Activated naive CD4-positive, alpha-beta T cell treated with anti-CD3 and anti-CD28 coated beads for 36 hours (primary cell): ENCODE measurements at places on chromosomes 1 and 21.

GRCh38 chr1:234014208-234014607, 109.7 kb downstream of the SLC35F3 start:
- no peaks in the 10 kb centered on the region for H3K4me1 ChIP-seq
- H3K27me3 ChIP-seq = peaks cover 15% of the 10 kb centered on the region
- H3K36me3 ChIP-seq = no peaks in the 10 kb centered on the region
- H3K27ac ChIP-seq = no peak overlapping the region

DNA sequence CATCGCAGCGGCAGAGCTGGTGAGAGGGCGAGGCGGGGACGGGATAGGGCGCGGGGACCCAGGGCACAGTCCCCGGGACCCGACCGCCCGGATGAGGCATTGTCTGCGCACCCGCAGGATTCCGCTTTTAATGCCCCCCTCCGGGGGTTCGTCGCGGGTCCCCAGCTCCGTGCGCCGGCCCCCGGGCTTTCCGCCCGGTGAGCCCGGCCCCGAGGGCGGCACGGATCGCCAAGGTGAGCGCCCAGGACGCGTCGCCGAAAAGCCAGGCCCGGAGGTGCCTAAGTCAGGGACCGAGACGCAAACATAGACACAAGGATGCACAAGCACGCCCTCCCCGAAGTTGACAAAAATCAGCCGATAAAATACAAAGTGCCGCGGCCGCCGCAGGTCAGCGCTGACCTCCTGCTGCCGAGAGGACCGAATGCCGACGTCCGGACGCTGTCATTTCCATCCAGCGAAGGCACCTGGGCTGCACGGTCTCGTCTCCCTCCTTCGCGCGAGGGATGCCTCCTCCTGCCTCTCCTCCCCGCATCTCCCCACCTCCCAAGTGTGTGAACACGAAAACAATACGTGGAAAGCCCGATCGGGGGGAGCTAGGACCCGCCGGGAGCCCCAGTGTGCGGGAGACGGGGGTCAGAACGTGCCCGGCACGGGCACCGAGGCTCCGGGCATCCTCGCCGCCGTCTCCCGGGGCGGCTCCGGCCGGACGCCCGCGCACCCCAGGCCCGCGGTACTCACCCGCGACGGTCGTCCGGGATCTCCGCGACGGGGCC, 101.1 kb upstream of the SOD1 start:
- H3K27me3 ChIP-seq = peaks cover 23% of the 10 kb centered on the region
- H3K36me3 ChIP-seq = peaks cover 4% of the 10 kb centered on the region
- peak overlapping the region; percentile 82 for H3K4me3 ChIP-seq

DNA sequence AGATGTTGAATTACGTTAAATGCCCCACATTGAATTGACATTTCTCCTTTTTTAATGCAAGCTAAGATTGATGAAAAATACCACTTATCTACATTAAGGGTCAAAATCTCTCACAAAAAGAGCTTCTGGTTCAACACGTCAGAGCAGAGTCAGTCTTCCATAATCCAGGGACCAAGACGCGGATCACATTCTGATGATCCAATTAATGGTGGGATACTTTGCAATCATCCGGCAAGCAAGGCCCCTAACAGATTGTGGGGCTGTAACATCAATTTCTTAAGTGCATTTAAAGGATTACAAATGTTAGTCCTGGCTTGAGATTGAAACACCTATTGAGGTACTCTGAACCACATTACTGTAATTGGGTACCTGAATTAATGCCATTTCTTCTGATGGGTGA, 120.2 kb upstream of the ESRRG start:
- no peaks in the 10 kb centered on the region for H3K36me3 ChIP-seq
- H3K27ac ChIP-seq = no peak overlapping the region
- no peak overlapping the region for H3K4me3 ChIP-seq
- no peaks in the 10 kb centered on the region for H3K27me3 ChIP-seq
- H3K4me1 ChIP-seq = no peaks in the 10 kb centered on the region

DNA sequence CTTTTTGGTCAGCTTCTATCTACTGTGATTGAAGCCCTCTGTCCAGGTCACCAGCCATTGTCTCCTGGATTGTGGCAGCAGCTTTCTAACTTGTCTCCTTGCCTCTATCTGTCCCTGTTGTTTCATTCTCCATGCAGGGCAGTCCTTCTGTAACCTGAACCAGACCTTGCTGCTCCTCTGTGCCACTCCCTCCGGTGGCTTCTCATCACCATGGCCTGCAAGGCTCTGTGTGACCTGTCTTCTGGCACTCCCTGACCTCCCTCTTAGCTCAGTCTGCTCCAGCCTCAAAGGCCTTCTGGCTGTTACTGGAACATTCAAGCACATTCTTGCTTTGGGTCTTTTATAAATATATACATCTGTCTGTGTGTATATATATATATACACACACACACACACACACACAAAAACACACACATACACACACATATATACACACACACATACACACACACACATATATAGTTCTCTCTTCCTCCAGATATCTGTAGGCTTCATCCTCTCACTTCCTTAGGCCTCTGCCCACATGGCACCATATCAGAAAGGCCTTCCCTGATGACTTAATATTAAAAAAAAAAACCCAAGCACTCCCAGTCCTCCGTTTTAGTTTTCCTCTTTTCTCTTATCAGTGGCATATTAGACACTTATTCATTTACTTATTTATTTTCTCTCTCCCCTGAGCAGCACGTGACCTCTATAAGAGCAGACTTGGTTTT, 21.2 kb upstream of the JUN start:
- no peak overlapping the region for H3K4me3 ChIP-seq
- peaks cover 11% of the 10 kb centered on the region for H3K4me1 ChIP-seq
- DNase-seq = no peak
- H3K36me3 ChIP-seq = peaks cover 4% of the 10 kb centered on the region
- no peak overlapping the region for H3K27ac ChIP-seq
- H3K27me3 ChIP-seq = no peaks in the 10 kb centered on the region

DNA sequence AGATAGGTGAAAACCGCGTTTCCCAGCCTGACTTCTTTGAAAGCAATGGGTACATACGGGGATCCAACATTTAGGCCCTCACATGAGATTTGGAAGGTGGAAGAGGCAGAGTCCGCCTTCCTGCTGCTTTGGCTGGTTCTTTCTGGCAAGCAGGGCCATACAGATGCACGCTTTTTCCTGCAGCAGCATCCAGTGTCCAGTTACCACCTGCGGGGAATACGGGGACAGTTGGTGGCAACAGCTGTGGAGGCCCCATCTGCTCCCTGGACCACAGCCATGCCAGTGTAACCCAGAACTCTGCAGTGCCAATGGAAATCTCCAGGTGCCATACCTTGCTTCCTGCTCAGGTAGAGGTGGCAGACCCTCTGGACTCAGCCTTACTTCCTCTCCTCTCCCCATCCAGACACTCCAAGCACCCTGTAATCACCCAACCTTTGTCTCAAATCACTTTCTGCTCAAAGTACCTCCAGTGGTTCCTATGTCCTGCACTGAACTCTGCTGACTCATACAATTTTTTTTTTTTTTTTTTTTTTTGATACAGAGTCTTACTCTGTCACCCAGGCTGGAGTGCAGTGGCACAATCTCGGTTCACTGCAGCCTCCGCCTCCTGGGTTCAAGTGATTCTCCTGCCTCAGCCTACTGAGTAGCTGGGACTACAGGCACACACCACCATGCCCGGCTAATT, 68.3 kb downstream of the SLC16A1 start:
- H3K36me3 ChIP-seq = no peaks in the 10 kb centered on the region
- no peaks in the 10 kb centered on the region for H3K27me3 ChIP-seq
- no peaks in the 10 kb centered on the region for H3K4me1 ChIP-seq
- no peak for DNase-seq

GRCh38 chr1:82048596-82048995, 247.9 kb downstream of the ADGRL2 start:
- H3K27ac ChIP-seq = no peak overlapping the region
- H3K27me3 ChIP-seq = no peaks in the 10 kb centered on the region
- no peaks in the 10 kb centered on the region for H3K36me3 ChIP-seq
- no peak overlapping the region for H3K4me3 ChIP-seq
- H3K4me1 ChIP-seq = no peaks in the 10 kb centered on the region

DNA sequence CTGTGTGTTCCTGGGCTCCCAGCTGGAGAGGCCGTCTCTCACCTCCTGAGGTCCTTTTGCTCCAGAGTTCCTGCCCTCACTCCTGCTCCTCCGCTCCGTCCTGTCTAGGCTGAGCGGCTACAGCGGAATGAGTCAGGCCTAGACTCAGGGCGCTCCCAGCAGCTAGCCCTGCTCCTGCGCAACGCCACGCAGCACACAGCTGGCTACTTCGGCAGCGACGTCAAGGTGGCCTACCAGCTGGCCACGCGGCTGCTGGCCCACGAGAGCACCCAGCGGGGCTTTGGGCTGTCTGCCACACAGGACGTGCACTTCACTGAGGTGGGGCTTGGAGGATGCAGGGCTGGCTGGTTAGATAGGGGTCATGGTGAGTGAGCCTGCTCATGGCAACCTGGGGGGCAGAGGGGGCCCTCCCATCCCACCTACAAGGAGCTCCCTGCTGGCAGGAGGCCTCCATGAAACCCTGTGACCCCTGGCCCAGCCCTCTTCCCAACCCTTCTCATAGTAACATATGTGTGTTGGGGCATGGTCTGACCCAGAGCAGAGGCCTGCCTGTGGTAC, 15.1 kb downstream of the PSRC1 start:
- H3K4me1 ChIP-seq = peaks cover 3% of the 10 kb centered on the region
- H3K27me3 ChIP-seq = peaks cover 1% of the 10 kb centered on the region
- H3K36me3 ChIP-seq = no peaks in the 10 kb centered on the region
- H3K4me3 ChIP-seq = no peak overlapping the region
- no peak overlapping the region for H3K27ac ChIP-seq

DNA sequence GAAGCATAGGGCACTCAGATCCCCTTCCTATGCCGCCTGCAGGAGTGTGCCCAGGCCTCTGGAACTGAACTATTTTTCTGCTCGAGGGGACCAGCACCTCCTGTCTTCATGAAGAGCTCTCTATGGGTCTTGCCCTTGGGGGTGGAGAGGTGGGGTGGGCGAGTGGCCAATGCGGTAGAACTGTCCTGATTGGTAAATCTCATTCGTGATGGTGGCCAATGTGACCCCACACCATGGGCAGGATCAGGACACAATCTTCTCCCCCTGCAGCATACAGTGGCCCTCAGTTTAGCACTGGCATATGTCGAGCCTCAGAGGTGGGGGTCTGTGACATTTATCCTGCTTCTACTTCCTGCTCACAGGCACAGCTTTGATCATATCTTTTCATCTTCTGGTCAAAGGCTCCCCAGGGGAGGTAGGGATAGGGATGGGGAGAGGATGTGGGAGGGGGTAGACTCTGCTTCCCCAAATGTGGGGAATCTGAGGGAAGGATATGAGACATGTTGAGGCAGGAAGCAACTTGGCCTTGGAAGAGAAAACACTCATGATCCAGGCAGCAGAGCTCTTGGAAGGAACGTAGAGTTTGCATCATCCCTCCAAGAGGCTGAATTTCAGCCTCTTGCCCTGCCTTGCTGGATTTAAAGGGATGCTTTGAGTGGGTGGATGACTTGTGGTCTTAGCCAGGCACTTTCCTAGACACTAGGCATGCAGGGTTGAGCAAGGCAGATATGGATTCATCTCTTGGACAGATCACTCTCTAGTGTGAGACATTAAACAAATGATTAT, 81.8 kb downstream of the LAMC2 start:
- H3K27ac ChIP-seq = no peak overlapping the region
- H3K27me3 ChIP-seq = peaks cover 6% of the 10 kb centered on the region
- H3K4me1 ChIP-seq = no peaks in the 10 kb centered on the region
- DNase-seq = no peak

GRCh38 chr1:44289530-44289929, 65.5 kb downstream of the ERI3 start:
- no peaks in the 10 kb centered on the region for H3K4me1 ChIP-seq
- DNase-seq = no peak
- H3K27me3 ChIP-seq = no peaks in the 10 kb centered on the region

DNA sequence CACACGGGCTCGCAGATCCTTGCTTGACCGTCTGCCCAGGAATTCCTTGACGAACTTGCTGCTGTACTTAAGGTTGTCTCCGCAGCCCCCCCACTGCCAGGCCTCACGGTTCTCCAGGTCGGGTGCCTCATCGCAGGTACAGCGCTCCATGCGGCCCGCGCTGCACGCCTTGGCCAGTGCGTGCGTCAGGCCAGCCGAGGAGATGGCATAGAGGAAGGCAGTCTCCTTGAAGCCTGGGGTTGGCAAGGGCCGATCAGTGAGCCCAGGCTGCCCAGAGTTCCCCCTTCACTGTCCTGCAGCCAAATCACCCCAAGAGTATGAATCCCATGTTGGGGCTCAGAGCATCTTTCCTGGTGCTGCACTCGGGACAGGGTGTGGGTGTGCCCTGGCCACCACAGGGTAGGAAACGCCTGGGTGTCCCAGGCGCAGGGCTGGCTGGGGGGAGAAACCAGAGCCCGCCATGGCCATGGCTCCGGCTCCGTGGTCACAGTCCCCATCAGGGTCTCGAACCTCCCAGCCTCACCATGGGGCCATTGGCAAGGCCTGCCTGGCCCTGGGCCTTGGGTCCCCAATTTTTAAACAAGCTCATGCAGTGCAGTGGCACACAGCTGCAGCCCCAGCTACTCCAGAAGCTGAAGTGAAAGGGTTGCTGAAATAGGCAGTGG, 23.4 kb downstream of the WNT9A start:
- no peak overlapping the region for H3K27ac ChIP-seq
- H3K4me1 ChIP-seq = no peaks in the 10 kb centered on the region
- no peak for DNase-seq
- H3K4me3 ChIP-seq = no peak overlapping the region

DNA sequence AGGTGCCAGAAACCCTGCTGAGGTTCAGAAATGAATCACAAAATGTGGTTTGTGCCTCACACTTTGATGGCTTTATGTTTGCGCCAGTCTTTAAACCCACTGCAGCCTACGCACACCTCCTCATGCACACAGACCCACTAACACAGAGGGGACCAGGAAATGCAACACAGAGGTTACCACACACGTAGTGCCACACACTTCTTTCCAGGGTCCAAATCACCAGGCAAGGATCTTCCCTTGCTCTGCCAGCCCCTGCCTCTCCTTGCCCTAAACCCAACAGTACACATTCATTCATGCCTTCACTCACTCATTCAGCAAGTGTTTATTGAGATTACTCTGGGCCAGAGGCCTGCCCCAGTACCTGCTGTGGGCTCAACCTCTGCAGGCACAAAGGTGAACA, 17.5 kb downstream of the MAB21L3 start:
- DNase-seq = peak; percentile 59
- peaks cover 2% of the 10 kb centered on the region for H3K27me3 ChIP-seq
- peaks cover 39% of the 10 kb centered on the region for H3K4me1 ChIP-seq
- H3K4me3 ChIP-seq = no peak overlapping the region

DNA sequence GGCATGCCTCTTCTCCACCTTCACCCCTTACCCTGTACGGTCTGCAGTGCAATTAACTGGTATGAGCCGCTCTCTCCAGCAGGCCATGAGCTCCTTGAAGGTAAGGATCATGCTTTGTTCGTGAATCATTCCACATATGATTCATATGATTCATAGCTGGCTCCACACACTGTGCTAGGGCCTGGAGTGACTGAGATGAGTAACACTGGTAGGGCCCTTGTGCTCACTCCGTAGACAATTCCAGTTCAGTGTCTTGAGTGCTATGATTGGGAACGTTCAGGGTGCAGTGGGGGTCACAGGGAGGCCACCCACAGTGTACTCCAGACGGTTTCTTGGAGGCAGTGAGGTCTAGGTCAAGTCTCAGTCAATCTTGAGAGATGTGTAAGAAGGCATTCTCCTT, 239.8 kb downstream of the LMX1A start:
- no peaks in the 10 kb centered on the region for H3K36me3 ChIP-seq
- H3K4me1 ChIP-seq = no peaks in the 10 kb centered on the region
- no peak overlapping the region for H3K4me3 ChIP-seq
- DNase-seq = no peak
- H3K27ac ChIP-seq = no peak overlapping the region
- peaks cover 38% of the 10 kb centered on the region for H3K27me3 ChIP-seq

- H3K27me3 ChIP-seq = no peaks in the 10 kb centered on the region
- no peak overlapping the region for H3K27ac ChIP-seq
- no peaks in the 10 kb centered on the region for H3K36me3 ChIP-seq
These were observed 7.6 kb upstream of the CA14 start for GRCh38 chr1:150249936-150250335.
